ENCODE measurements at places on chromosomes 11 and 22. TPM values are rescaled to one million over a fixed set of nuclear protein-coding genes. Genes with fewer than 3 reads are reported as not detected.

The P2RY6 gene
- total RNA-seq: 5.7 TPM

The KDM4F gene
- total RNA-seq: not detected

The CARD18 gene
- total RNA-seq: not detected

The UPB1 gene
- total RNA-seq: not detected

The MOGAT2 gene
- not detected for total RNA-seq

The TMPRSS5 gene
- 0.13 TPM for total RNA-seq

The IRAG1 gene
- 0.03 TPM for total RNA-seq

The MAML2 gene
- 3.3 TPM for total RNA-seq

The P2RY2 gene
- total RNA-seq: 11.2 TPM

The HBE1 gene
- total RNA-seq: 0.10 TPM

The OR9G1 gene
- total RNA-seq: not detected

The COX8A gene
- total RNA-seq: 1,088 TPM

The CARD16 gene
- 0.17 TPM for total RNA-seq

The CASP5 gene
- total RNA-seq: not detected

The NTM gene
- total RNA-seq: not detected

The ASPHD2 gene
- total RNA-seq: 1.2 TPM

The CHST1 gene
- 0.95 TPM for total RNA-seq

The KCNJ11 gene
- total RNA-seq: 7.0 TPM

The C11orf42 gene
- not detected for total RNA-seq

The PITPNM1 gene
- 30.2 TPM for total RNA-seq

The EXPH5 gene
- 0.05 TPM for total RNA-seq

The CCDC81 gene
- total RNA-seq: 0.21 TPM

The FJX1 gene
- 29.1 TPM for total RNA-seq

The ZNF214 gene
- total RNA-seq: 0.92 TPM

The IFITM1 gene
- total RNA-seq: 0.28 TPM

The ST14 gene
- total RNA-seq: 0.04 TPM

The TUBA8 gene
- 0.51 TPM for total RNA-seq

The OR51A7 gene
- total RNA-seq: not detected

The KRTAP5-8 gene
- not detected for total RNA-seq

The TMEM134 gene
- 61.1 TPM for total RNA-seq

The CDC45 gene
- 23.6 TPM for total RNA-seq

The E2F8 gene
- total RNA-seq: 5.8 TPM

The TCN2 gene
- total RNA-seq: 4.7 TPM

The PHETA2 gene
- total RNA-seq: not detected

The SYT8 gene
- 0.55 TPM for total RNA-seq

The MMP12 gene
- total RNA-seq: 0.08 TPM

The MUC6 gene
- not detected for total RNA-seq

The EHF gene
- 1.4 TPM for total RNA-seq

The OR5T1 gene
- not detected for total RNA-seq

Measured in A549 treated with AZD2906 at 1 μM for 4 hours (cell line).